Right lung (tissue), 10 donors: ENCODE measurements at places on chromosomes 7 and 10. TPM values are rescaled to one million over a fixed set of nuclear protein-coding genes. Genes with fewer than 3 reads are reported as not detected.

- no peak for DNase-seq
These were observed 107.7 kb downstream of the C10orf105 start for GRCh38 chr10:71611709-71612422.

- no peak for DNase-seq
These were observed 1.7 kb upstream of the C7orf25 start for GRCh38 chr7:42913591-42913990.

GRCh38 chr7:50665403-50666123, 100.4 kb upstream of the DDC start:
- DNase-seq: no peak

DNA sequence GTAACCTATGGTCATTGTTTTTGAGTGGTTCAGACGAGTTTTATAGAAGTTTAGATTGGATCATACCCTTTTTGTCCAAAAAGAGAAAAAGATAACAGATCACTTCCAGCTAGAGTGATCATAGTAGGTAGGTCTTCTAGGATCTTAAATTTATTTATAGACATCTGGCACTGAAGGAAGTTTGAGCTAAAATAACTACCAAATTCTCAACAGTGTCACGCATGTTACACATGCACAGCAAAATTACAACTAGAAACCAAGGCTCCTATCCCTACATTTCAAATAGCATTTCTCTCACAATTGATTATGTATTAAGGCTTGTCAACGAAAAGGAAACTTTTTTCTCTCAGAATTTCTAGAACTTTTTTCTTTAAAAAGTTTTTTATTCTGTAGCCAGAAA, 2.3 kb downstream of the CALU start:
- no peak for DNase-seq

GRCh38 chr10:119113751-119114732, 10.1 kb downstream of the DENND10 start:
- no peak for DNase-seq

Gene PHKG1
- polyA plus RNA-seq: 3.0 TPM

Gene NXPH1
- not detected for polyA plus RNA-seq

Gene GIMAP2
- polyA plus RNA-seq: 16.1 TPM
